Putamen (tissue), 1 donor: ENCODE measurements at places on chromosomes 7 and 10.

- DNase-seq, result no peak
These were observed 262.2 kb upstream of the NFE2L3 start for GRCh38 chr7:25889765-25890164.

GRCh38 chr10:110714356-110714755, 70.2 kb downstream of the RBM20 start:
- DNase-seq, result no peak

DNA sequence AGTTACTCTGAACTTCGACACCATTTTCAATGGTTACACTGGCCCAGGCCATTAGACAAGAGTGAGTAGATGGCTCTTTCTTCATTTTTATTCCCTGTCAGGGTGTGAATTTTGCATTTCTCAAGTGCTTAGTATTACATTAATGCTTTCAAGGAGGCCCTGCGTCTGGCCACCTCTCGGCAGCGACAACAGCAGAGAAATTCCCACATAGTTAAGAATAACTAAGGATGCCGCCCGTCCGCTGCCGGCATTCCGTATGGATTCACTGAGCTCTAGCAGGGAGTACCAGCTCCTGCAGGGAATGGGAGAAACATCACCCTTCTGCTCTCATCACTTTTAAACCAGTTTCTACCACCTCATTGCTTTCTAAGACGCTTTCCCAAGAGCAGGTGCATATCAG, 153.6 kb downstream of the TCERG1L start:
- no peak for DNase-seq

DNA sequence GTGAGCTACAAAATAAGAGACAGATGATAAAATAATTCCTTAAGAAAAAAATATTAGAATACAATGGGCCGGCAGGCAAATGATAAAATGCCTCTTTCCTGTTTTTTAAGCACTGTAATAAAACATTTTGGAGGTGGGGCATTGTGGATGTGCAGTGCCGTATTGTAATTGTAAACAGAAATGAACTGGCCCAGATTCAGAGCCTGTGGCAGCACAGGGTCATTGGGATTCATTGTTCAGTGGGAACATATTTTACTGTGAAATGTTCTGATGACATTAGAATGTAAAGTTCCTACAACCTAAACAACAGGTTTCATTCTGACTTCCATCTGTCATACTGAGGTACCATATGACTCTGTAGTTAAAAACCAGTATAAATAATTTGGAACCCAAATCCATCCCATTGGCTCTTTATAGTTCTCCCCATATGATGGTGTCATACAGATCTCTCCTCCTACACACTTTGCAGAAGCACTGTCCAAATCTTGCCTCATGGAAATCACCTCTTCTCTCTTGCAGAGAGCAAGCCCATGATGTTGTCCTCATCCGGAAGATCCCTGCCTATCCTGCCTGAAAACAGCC, 264.6 kb downstream of the WDR37 start:
- no peak for DNase-seq

GRCh38 chr7:51847461-51848134, 531.0 kb upstream of the COBL start:
- no peak for DNase-seq

- no peak for DNase-seq
These were observed 281.7 kb downstream of the FRMD4A start for GRCh38 chr10:14048930-14049613.

- DNase-seq, result no peak
These were observed 261.9 kb downstream of the PTPRN2 start for GRCh38 chr7:158325530-158326381.

DNA sequence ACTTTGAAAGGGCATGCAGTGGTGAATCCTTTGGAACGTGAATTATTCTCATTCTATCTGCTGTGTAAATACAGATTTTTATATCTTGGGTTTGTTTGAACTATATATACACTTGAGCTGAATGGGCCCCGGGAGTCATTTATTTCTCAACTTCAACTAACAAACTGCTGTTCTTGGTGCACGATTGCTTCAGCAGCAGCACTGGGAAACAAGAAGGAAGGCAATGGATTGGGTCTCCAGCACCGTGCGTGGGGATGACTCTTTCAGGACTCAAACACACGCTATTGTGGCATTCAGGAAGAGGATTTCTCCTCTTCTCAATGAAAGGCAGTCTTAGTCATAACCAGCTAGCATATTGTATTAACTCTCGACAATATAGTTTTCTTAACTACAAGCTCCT, 226.0 kb upstream of the NFE2L3 start:
- DNase-seq, result peak; percentile 10

DNA sequence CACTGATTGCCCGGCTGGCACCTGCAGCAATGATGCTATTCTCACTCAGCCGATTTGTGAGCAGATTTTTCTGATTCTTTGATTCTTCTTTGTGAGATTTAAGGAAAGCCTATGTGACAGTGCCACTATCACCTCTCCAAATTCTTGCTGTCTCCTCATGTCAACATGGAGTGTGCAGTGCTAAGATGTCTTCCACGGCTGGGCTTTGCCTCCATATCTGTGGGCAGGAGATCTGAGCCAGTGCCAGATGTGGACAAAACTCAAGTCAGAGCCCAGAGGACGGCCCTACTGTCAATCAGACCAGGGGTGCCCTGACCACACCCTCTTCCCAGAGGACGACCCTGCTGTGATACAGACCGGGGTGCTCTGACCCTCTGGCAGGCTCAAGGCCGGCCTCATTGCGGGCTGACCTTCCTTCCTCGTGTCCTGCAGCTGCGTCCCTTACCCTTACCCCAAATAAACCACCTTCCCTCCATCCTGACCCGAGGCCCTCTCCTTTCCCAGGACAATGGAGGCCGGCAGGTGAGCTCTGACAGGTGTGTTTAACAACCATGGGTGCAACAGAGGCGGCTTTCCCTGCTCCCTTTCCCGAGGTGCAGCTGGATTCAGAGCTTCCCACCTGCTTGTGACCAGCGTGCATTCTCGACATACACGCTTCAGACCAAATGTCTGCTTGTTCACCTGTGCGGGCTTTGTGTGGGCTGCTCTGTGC, 221.4 kb downstream of the ADARB2 start:
- no peak for DNase-seq

DNA sequence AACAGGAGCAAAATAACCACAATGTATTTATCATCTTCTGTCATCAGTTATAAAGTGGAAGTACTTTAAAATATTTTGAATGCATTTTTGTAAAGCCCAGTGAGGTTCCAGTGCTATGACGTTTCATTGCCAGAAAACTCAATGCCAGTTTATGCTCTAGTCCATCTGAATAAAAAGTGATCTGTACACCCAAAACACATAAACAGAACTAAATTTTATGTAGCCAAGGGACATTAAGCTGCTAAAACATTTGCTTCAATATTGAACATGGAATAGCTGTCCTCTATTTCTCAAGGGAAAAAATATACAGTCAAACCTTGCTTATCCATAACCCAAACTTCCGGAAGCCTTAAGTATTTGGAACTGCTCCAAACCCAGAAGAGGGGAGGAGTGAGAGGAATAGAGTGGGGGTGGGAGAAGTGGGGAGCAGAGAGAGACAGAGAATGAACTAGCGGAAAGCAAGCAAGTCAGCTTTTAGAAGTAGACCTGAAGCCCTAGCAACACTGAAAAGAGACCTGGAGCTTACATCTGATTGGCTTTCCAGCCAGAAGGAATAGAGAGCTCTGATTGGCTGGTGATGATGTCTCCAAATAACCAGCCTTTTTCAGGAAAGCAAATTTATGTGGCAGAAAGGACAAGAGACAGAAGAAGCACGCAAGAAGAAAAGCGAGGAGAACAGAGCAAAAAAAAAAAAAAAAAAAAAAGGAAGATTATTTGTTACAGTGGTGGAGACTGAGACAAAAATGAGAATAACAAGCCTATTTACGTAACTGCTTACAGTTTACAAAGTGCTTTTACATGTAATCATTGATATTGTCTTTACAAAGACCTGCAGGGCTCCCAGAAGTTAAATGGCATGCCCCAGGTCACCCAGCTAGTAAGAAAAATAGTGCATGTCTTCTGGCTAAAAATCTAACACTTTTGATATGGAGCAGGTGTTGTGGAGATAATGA, 196.0 kb downstream of the RNLS start:
- DNase-seq, result peak; percentile 80

DNA sequence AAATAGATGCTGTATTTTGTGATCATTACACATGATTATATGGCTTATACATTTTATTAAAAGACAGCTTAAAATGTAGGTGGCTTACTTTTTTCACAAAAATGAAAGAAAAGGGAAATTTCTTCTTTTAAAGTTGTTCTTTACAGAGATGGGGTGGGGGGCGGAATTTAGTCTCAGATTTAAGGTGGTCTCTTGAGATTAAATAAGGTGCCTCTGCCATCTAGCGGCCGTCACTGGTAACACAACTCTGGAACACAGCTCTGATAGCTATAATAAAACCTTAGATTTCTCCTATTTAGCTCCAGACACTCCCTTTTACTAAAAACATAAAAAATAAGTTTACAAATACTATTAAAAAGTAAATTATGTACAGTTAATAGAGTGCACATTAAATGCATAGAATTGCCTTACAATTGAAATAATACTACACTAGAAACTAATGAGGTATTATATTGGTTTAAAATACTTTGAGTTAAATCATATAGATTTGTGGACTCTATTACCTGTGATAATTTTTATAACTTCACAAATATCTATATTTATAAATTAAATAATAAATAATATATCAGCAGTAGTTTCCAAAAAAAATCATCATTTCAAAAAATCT, 210.9 kb downstream of the DGKB start:
- peak; percentile 33 for DNase-seq

DNA sequence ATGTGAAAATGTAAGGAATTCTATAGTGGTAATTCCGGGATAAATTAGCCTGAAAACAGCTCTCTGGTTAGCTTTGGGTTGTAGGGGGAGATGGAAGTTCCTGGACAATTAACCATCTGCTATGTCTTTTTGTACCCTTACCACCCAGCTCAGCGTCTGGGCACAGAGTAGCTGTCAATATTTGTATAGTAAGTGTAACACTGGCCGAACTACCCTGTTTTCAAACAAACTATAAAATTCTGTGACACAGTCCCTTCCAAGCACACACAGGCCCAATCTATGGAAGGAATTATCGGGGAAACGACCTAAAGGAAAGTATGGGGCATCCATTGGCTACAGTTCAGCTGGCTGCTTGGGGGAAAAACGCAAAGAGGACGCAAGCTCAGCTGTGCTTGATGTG, 869 bp upstream of the LHFPL3 start:
- DNase-seq, result no peak

- DNase-seq, result no peak
These were observed 125.4 kb downstream of the KCNMA1 start for GRCh38 chr10:77512219-77512578.

DNA sequence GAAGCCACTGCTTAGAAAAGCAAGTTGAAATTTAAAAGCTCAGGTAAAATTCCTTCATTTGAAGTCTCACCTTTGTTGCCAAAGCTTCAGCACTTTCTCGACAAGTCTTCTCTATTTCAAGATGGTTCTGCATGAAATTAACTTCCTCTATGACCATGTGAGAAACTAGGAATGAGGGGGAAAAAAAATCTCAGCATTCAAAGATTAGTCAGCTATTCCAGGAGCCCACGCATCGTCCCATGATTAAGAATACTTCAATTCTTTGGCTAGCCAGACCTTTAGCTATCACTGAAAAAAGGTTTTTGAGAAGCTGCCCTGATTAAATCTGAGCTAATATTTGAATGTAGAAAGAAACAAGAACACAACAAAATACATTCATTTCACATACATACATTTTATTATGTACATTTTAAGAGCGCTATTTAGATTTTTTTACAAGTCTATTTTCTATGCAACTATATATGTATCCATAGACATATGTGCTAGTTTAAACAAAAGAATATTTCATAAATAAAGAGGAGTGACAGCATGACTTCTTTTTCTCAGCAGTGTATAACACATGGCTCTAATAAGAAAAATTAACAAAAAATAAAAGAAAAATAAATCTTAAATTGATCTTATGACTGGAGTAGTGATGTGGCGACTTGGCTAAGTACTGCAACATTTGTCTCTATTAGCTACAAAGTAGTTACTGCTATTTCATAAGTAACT, 44.8 kb downstream of the SHTN1 start:
- no peak for DNase-seq

DNA sequence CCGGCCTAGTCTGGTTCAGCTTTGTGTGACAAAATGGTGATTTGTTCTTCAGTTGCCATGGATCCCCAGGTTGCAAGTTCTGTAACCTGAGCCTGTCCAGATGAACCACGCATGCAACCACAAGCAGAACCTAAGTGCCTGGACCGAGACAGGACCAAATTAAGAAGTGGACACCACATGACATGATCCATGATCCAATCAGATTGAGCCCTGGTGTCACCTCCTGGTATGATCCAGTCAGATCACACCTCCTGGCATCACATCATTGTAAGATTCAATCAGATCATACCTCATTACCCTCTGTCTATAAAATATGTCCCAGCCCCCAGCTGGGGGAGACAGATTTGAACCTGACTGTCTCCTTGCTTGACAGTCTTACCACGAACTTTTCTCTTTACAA, 70.0 kb downstream of the MALSU1 start:
- DNase-seq, result no peak

- no peak for DNase-seq
These were observed 65.9 kb upstream of the ADAM12 start for GRCh38 chr10:126454045-126454751.

DNA sequence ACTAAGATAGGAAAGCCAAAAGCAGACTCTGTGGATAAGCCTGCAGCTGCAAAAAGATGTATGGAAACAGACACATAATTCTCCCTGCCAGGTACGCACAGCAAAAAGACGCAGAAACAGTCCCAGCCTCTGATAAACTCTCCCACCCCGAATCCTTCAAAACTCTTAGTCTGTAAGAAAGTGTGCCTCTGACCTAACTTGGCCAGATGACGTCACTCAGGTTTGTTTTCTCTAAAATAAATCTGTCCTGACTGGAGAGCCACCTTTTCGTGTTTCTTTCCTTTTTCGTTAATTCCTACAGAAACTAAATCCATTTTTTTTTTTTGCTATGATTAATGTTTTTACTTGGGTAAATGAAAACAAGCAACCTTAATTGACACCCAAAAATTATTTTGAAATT, 793.8 kb downstream of the SORCS1 start:
- no peak for DNase-seq

- DNase-seq, result no peak
These were observed 17.9 kb downstream of the FAM237B start for GRCh38 chr7:90303241-90303640.

DNA sequence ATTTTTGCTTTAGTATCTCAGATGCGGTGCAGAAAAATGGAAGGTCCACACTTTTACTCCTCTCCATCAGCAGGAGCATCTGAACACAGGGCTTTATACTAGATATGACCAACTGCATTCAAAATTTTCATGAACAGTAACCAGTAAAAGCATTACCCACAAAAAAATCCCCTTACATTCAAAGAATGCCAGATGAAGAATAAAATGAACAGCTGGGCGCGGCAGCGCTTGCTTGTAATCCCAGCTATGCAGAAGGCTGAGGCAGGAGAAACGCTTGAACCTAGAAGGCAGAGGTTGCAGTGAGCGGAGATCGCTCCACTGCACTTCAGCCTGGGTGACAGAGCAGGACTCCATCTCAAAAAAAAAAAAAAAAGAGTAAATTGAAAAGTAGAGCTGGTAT, 3.1 kb downstream of the SAR1A start:
- no peak for DNase-seq

DNA sequence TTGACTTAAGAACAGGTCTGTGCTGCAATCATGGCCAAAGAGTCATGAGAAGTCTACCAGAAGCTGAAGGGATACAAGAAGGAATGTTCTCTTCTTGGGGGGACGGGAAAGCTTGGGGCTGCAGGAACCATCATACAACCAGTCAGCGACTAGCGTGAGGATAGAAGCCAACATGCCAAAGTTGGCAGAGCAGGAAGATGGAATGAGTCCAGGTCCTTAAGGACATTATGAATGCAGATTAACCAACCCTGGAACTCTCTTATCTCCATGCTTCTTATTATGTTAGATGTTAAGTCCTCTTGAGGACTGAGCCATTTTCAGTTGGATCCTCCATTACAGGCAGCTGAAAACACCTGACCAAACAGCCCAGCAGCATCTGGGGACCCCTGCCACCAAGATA, 17.2 kb upstream of the CACUL1 start:
- no peak for DNase-seq
